Neural crest cell (in vitro differentiated cells): ENCODE measurements at places on chromosomes 7 and 10.

- no peak for DNase-seq
- no peak overlapping the region for H3K4me3 ChIP-seq
- no peaks in the 10 kb centered on the region for H3K4me1 ChIP-seq
- no peaks in the 10 kb centered on the region for H3K36me3 ChIP-seq
- no peaks in the 10 kb centered on the region for H3K27me3 ChIP-seq
Measured at GRCh38 chr10:56975513-56975912, 614.5 kb upstream of the ZWINT start.

- no peaks in the 10 kb centered on the region for H3K27me3 ChIP-seq
- peaks cover 4% of the 10 kb centered on the region for H3K4me1 ChIP-seq
- peak; percentile 66 for DNase-seq
- no peaks in the 10 kb centered on the region for H3K36me3 ChIP-seq
- no peak overlapping the region for H3K4me3 ChIP-seq
Measured at GRCh38 chr7:68176974-68177373, 1180.3 kb downstream of the TYW1 start.

- no peak overlapping the region for H3K27ac ChIP-seq
- H3K36me3 ChIP-seq: peaks cover 14% of the 10 kb centered on the region
- no peaks in the 10 kb centered on the region for H3K27me3 ChIP-seq
- peaks cover under 1% of the 10 kb centered on the region for H3K4me1 ChIP-seq
Measured at GRCh38 chr7:34282271-34282670, 375.7 kb upstream of the NPSR1 start.

GRCh38 chr10:109504401-109504800 is 418.9 kb downstream of the XPNPEP1 start:
- no peak overlapping the region for H3K4me3 ChIP-seq
- H3K27me3 ChIP-seq: no peaks in the 10 kb centered on the region
- DNase-seq: no peak
- no peaks in the 10 kb centered on the region for H3K4me1 ChIP-seq

GRCh38 chr7:69388452-69389137 is 209.7 kb upstream of the AUTS2 start:
- no peaks in the 10 kb centered on the region for H3K36me3 ChIP-seq
- H3K4me1 ChIP-seq: no peaks in the 10 kb centered on the region
- no peak overlapping the region for H3K4me3 ChIP-seq
- H3K27ac ChIP-seq: no peak overlapping the region
- H3K27me3 ChIP-seq: no peaks in the 10 kb centered on the region
- no peak for DNase-seq
